ENCODE measurements at places on chromosomes 1 and 21. TPM values are rescaled to one million over a fixed set of nuclear protein-coding genes. Genes with fewer than 3 reads are reported as not detected.

DNA sequence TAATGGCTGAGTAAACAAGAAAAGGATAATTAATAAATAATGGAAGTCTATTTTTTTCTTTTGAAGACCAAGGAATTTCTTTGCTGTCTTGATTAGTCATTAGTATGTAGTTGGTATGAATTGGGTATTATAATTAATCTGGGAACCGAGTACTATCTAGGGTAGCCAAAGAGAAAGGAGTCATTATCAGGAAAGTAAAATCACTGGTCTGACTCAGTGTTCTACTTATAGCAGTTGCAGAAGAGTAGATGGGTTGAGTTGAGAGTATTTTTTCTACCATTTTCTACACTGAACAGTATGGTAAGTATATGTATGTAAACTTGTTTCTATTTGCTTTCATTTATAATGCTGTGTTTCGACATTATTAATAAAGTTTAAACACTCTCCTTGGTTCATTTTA, 26.6 kb downstream of the CDC14A start:
- H3K27me3 ChIP-seq: no peaks in the 10 kb centered on the region
- no peaks in the 10 kb centered on the region for H3K4me1 ChIP-seq

GRCh38 chr1:67683766-67684525, 1.1 kb upstream of the GADD45A start:
- H3K27ac ChIP-seq: no peak overlapping the region
- no peak for DNase-seq
- no peaks in the 10 kb centered on the region for H3K27me3 ChIP-seq
- H3K36me3 ChIP-seq: peaks cover 14% of the 10 kb centered on the region
- H3K4me3 ChIP-seq: peak overlapping the region; percentile 91
- peaks cover 22% of the 10 kb centered on the region for H3K4me1 ChIP-seq

Gene CDK11B
- 24.8 TPM for total RNA-seq

Gene PLPPR4
- total RNA-seq: 3.0 TPM

DNA sequence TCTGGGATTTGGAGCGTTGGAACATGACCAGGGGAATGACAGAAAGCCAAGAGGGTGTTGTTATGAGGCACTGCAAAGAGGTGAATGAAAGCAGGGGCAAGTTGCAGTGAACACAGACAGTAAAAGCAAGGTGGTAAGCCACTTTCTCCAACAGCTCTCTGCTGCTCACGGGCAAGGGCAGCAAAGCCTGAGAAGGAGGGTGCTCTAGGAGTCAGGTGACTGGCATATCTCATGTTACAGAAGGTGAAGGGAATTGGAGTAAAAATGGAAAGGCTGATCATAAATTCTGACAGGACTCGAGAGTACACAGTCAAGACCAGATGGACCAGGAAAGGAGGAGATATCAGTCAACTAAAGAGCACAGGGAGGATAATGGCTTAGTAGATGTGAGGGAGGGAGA, 14.5 kb downstream of the VAV3 start:
- no peak for DNase-seq
- H3K4me3 ChIP-seq: no peak overlapping the region
